ENCODE measurements at places on chromosomes 7 and 10.

- peak; percentile 13 for DNase-seq
These were observed 747 bp downstream of the GDI2 start for GRCh38 chr10:5812283-5813090.

- no peak for DNase-seq
These were observed 42.4 kb downstream of the P4HA1 start for GRCh38 chr10:73054286-73054685.

DNA sequence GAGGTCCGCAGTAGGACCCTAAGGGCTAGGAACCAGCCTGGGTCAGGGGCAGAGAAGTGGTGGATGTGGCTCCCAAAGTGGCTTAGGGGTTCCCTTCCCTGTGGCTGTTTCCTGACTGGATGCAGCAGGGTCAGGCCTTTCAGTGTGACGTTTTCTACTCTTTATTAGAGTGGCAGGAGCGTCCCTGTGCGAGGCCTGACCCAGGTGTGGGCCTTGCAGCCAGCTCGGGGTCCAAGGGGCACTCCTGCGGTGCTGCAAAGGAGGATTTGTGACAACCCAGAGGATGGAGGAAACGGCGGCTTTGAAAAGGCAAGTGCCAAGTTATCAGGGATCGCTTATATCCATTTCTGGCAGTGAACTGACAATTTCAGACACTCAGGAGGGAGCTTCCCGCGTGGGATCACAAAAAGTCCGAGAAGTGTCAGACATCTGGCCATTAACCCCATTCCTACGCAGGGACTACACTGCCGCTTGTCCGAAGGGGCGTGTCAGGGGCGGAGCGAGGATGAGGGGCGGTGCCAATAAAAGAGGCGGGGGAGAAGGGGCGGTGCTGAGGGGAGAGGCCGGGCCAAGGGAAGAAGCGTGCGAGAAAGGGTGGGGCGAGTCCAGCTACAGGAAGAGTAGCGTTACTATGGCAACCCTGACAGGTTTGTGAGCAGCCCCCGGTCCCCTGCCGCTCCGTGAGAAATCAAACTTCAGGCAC lies 98.8 kb upstream of the ZNF722 start:
- peak; percentile 56 for DNase-seq

DNA sequence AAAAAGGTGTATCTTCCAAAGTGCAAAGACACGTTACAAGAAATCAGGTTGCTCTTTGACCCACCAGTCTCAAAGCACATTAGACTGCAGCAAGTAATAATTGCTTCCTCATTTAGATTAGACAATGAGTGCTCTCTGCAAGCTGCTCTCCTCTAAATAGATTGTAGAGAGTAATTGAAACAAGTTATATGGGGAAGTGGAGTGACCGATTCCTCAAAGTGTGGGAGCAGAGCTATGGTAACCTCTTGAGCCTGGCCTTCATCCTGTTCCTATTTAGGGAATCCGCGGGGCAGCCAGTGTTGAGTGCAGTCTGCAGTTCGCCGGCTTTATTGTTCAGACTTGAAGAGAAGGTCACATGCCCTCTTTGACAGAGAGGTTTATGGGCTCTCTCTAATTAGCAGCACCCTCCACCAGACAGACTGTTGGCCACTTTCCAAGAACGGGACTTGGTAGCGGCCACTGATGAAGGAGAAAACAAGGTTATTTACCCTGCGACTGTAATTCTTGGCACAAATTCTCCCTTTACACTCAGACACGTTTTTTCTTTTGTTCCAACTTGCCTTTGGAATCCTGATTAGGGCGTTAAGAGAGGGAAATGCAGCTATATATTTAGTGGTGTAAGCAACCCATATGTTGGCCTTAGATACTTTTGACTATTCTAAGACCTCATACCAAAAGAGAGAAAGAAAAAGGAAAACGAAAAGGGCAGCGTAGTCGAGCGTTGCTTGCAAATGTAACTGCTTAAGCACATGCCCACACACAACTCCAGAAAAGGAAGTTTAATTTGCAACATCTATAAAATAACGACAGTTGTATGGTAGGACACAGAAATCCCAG lies 107.5 kb downstream of the REEP3 start:
- DNase-seq: no peak

DNA sequence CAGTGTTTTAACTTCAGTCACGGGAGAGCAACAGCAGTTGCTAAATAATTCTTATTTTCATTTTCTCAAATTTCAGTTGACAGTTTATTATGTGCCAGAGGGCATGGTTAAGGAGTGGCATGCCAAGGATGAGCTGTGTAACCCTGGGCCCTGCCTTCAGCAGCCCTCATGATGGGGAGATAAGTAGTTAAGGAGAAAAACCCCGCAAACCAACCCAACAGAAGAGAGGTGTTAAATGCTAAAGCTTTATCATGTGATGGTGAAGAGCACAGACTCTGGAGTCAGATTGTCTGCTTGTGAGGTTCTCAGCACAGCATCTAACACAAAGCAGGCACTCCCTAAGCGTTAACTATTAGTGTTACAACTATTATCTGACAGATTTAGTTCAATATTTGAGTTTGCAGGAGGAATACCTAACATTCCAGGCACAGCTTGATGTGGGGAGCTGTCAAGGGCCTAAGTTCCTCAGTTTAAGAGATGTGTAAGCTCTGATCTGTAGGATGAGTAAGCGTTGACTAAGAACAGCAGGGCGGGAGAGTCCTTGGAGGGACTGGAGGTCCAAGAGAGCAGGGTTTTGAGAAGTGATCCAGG lies 29.6 kb downstream of the STAM start:
- DNase-seq: no peak

GRCh38 chr7:27520815-27521790 lies 141.6 kb downstream of the HIBADH start:
- no peak for DNase-seq

GRCh38 chr7:151179287-151179860 lies 7.7 kb downstream of the ASB10 start:
- DNase-seq: no peak

- DNase-seq: no peak
These were observed 78.4 kb upstream of the NEUROD6 start for GRCh38 chr7:31418928-31419327.

GRCh38 chr10:63896992-63897391 lies 375.8 kb downstream of the REEP3 start:
- no peak for DNase-seq

- peak; percentile 17 for DNase-seq
These were observed 73.4 kb downstream of the SHH start for GRCh38 chr7:155738652-155739537.

DNA sequence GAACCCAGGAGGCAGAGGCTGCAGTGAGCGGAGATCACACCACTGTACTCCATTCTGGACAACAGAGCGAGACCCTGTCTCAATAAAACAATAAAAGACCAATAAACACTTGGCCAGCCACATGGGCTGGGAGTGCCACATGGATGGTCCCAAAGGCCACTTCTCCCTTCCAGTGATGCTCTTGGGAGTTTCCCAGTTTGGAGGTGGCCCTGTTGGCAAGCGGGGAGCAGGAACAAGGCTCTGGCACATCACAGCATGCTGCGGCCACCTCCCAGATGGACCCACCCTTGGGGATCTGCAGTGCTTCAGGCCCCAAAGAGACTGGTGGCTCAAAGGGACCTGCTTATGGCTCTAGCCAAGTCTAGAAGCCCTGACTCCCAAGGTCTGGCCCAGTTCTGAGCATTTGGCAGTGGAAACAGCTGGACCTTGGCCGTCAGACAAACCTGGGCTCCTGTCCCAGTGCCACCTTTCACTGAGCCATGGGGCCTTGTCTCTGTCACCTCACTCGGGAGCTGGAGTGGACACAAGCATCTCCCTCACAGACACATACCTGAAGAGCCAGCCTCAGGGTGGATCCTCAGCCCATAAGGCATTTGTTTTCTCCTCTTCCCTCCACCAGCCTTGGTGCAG lies 91.7 kb downstream of the COL13A1 start:
- no peak for DNase-seq

- no peak for DNase-seq
These were observed 2.5 kb upstream of the RET start for GRCh38 chr10:43074409-43074808.

DNA sequence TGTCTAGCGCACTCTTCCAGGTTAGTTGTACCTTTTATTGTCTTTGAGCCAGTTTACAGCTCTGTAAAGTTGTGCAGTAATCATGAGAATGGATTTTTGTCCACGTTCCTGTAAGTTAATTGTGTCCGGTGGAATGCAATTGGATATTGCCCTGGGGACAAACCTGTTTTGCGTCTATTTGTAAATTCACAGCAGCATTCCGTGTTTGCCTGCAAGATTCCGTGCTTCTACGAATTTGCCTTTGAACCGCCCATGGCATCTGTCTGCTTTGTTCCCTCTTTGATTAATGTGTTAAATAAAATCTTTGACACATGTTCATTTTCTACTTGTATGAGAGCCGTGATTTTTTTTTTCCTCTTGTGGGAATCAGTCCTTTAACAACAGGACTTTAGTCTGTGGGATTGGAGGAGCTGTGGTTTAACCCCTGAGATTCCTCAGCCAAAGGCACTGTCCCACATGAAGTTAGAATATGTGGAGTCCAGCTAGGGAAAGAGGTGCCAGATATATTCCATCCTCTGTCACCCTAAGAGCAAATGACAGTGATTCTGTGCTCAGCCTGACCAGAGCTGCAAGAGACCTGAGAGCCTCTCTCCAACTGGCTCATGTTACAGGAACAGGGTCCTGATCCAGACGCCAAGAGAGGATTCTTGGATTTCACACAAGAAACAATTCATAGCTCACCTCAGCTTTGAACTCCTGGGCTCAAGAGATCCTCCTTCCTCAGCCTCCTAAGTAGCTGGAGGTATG lies 126.3 kb downstream of the COL26A1 start:
- no peak for DNase-seq

DNA sequence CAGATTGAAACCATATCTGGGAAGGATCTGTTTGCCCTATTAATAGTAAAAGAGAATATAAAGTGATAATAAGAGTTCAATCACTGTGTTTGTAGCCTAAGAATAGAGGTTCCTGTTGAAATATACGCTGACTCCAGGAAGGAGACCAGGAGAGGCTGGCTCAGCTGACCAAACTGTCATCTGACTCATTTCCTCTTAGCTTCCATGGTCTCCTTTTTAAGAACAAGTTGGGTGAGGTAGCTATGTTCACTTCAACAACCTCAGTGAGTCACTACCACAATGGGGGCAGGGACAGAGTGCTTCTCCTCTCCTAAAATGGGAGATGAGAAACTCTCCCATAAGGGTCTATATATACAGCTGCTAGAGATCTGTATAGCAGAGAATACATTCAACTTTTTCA lies 543.3 kb downstream of the CALN1 start:
- DNase-seq: no peak

GRCh38 chr10:74854610-74855009 lies 28.2 kb downstream of the KAT6B start:
- no peak for DNase-seq

DNA sequence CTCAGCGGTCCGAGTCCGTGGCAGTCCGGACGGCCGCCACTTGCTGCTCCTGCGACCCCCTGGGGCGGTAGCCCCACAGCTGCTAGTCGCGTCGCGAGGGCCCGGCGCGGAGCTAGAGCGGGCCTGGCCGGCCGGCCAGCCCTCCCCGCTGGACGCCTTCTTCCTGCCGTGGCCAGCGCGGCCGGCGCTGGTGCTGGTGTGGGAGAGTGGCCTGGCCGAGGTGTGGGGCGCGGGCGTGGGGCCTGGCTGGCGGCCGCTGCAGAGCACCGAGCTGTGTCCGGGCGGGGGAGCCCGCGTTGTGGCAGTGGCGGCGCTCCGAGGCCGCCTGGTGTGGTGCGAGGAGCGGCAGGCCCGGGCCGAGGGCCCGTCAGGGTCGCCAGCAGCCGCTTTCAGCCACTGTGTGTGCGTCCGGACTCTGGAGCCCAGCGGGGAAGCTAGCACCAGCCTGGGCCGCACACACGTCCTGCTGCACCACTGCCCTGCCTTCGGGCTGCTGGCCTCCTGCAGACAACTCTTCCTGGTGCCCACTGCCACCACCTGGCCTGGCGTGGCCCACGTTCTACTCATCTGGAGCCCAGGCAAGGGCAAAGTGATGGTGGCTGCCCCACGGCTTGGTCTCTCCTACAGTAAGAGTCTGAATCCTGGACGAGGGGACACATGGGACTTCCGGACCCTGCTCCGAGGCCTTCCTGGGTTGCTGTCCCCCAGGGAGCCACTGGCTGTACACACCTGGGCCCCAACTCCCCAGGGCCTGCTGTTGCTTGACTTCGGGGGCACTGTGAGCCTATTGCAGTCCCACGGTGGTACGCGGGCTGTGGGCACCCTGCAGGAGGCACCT lies 631 bp downstream of the HPS6 start:
- DNase-seq: no peak

DNA sequence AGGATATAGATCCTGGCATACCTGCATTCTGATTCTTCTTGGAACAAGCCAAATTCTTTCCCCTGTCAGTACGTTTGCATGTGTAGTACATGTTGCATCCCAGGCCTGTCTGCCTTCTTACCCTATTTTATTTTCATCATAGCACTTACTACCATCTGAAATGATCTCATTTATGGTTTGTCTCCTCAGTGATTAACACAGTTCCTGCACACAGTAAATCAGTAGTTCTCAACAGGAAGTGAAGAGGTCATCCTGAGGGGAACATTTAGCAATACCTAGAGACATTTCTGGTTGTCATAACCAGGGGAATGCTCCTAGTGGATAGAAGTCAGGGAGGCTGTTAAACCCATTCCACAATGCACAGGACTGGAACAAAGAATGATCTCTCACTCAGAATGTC lies 38.2 kb upstream of the SLC26A4 start:
- DNase-seq: no peak

- no peak for DNase-seq
These were observed 85.4 kb downstream of the MALRD1 start for GRCh38 chr10:19133992-19134391.

- DNase-seq: no peak
These were observed 21.3 kb downstream of the TIAL1 start for GRCh38 chr10:119575506-119575905.
